T-helper 9 cell (primary cell): ENCODE measurements at places on chromosomes 7 and 10.

- DNase-seq = peak; percentile 21
Observed at GRCh38 chr7:32892521-32893206, 1.1 kb upstream of the KBTBD2 start.

DNA sequence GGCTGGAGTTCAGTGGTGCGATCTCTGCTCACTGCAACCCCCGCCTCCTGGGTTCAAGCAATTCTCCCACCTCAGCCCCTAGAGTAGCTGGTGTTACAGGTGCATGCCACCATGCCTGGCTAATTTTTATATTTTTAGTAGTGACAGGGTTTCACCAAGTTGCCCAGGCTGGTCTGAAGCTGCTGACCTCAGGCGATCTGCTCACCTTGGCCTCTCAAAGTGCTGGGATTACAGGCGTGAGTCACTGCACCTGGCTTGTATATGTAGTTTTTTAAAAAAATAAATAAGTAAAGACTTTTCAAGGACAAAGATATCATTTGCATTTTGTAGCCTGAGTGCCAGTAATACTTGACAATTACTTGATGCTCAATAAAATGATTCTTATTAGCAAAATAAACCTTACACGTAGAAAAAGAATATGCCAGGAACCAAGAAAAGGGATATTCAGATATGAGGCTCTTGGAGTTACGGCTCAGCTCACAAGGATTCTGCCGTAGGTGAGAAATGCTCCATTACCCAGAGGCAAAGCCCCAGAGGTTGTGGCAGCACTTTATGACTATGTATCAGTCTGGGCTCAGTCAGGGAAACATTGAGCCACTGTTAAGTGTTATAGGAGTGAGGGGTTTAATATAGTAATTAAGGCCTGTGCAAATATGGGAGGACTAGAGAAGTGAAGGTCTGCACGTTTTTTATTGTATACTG is 98.5 kb downstream of the TPST1 start:
- no peak for DNase-seq

GRCh38 chr7:31111109-31111451 is 59.0 kb downstream of the ADCYAP1R1 start:
- no peak for DNase-seq

- DNase-seq = no peak
Observed at GRCh38 chr7:7051206-7051877, 131.0 kb upstream of the C1GALT1 start.

GRCh38 chr10:102675666-102676533 is 31.6 kb downstream of the TRIM8 start:
- no peak for DNase-seq

DNA sequence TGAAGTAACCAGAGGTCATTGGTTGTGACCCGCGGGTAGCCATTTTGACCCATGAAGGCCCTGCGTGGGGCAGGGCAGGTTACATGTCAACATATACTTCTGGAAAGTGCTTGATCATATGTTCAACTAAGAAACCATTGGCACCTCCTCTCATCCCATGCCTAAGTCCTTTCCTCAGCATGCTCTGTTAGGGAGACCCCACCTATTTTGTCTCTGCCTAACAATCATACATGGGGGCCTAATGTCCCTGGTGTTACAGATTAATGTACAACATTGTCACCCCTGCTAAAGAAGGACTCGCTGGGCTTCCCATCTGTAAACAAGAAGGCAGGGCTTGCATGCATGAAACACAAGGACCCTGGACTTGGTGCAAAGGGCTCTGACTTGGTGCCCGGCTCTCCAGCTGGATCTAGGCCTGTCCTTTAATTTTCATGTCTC is 133.7 kb upstream of the TNS3 start:
- DNase-seq = no peak

- DNase-seq = no peak
Observed at GRCh38 chr10:58651040-58651439, 138.4 kb downstream of the BICC1 start.

DNA sequence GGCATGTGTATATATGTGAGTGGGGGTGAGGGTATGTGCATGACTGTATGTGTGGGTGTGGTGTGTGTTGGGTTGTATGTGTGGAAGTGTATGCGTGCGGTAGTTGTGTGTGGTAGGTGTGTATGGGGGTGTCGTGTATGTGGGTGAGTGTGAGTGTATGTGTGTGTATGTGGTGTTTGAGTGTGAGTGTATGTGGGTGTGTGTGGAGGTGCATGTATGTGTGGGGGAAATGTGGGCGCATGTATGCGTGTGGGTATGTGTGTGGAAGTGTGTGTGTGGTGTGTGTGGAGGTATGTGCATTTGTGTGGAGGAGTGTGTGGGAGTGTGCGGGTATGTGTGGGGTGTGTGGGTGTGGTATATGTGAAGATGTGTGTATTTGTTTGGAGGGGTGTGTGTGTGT is 269.5 kb downstream of the GPR158 start:
- no peak for DNase-seq

DNA sequence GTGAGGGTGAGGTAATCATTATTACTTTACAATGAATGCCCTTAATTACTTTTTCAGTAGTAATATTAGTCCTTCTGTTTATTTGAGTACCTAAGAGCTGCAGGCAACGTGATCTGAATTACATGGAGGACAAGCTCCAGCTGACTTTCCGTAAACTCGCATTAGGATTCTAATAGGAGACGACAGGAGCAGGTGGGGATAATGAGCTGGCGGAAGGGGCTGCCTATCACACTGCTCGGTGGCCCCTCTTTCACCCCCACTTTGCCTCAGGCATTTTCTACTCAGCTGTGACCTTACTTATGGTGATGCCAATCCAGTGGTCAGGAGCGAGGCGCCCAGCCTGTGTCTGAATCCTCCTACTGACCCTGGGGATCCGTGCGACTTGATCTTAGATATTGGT is at the start of gene C7orf33:
Gene C7orf33 (plus strand): TSS at position 296 of the 400 bp plus-strand sequence. CDS start 160 bp downstream, outside the sequence.
- no peak for DNase-seq

- DNase-seq = no peak
Observed at GRCh38 chr7:119483364-119483763, 789.6 kb upstream of the KCND2 start.

DNA sequence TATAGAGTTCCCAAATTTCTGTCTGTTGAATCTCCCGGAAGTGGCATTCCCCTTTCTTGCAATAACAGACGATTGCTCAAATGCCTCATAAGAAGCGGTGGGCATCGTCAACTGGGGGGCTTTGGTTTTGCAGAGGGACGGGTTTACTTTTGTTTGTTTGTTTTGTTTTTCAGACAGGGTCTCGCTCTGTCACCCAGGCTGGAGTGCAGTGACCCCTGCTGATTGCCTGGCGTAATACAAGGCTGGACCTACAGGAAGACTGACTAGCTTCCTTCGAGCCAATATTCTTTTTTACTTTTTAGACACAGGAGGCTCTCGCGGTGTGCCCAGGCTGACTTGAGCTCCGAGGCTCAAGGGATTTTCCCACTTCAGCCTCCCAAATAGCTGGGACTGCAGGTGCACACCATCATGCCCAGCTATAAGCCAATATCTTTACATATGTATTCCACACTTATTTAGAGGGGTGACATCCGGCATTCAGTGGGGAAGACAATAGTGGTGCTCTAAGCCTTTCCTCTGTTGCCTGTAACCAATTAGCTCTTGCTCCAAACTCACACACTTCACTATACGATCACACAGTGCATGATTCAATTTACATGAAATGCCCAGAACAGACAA is 58.1 kb downstream of the FHIP2A start:
- DNase-seq = peak; percentile 19

DNA sequence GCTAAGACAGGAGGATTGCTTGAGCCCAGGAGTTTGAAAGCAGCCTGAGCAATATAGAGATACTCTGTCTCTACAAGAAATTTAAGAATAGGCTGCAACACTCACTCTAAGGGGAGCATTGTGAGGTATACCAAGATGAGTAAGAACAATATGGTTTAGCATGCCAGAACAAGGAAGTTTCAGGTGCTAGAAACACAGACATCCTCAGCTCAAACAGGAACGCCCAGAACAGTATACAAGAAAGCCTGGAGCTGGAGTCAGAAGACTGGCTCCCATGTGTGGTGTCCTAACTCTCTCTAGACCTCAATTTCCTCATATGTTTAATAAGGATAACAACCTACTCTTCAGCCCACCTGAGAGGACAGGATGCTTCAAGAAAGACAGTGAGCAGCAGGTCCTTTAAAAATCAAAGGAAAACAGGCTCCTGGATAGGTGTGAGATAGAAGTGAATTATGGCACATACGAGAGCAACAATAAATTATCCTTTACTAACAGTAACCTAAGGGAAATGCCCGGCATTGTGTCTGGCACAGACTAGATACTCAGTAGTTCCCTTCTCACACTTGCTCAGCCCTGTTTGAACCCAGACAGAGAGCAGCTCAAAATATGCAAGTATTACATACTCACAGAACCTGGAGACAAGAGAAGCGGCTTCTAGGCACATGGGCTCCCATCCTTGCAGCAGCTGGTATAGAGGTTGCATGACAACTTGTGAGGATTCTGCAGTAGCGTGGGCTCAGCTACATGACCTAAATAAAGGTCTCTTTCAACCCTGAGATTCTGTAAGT is 45.4 kb downstream of the KAT6B start:
- DNase-seq = no peak
